ENCODE measurements at places on chromosomes 12 and 14. TPM values are rescaled to one million over a fixed set of nuclear protein-coding genes. Genes with fewer than 3 reads are reported as not detected.

SPRYD3 gene
- 23.1 TPM for total RNA-seq

POTEG gene
- not detected for total RNA-seq

DNA sequence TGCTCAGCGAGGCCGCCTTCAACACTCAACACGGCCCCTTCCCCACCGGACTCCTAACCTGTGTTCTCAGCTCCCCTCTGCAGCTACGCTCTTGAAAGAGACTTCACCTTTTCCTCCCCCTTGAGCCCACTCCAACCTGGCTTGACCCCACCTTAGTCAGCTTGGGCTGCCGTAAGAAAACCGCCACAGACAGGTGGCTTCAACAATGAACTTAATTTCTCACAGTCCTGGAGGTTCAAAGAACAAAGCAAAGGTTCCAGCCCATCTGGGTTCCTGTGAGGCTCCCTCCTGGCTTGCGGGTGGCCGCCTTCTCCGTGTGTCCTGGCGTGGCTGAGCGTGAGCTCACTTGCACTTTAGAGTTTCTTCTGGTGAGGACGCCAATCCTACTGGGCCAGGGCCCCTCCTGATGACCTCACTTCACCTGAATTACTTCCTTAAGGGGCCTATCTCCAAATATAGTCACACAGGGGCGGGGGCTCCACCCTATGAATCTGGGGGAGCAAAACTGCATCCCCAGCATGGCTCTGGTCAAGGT is 138.8 kb downstream of the CALM1 start:
- DNase-seq, result no peak

MYF6 gene
- not detected for total RNA-seq

GRCh38 chr12:93390549-93391297 is 13.0 kb downstream of the NUDT4 start:
- DNase-seq, result no peak

- no peak for DNase-seq
Measured at GRCh38 chr12:115343601-115344000, 659.6 kb upstream of the TBX3 start.

ACRBP gene
- 90.0 TPM for total RNA-seq

- DNase-seq, result no peak
Measured at GRCh38 chr12:91327889-91328288, 145.3 kb upstream of the DCN start.

DNA sequence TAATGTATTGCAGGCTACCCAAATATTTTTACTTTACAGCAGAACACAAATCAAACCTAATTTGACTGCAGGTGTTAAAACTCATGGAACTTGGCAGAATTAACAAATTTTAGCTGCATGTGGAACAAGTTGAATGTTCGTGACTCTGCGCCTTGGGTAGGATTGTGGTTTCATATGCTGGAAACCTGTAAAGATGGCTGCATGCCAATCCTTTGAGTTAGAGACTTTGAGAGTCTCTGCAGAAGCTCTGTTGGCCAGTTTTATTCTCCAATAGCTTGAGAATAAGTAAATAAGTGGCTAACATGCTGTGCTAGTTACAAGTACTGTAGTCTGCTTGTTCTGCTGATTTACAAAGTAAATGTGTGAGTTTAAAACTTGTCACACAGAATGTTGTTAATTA is 77.8 kb downstream of the PDE6H start:
- DNase-seq, result no peak

DNA sequence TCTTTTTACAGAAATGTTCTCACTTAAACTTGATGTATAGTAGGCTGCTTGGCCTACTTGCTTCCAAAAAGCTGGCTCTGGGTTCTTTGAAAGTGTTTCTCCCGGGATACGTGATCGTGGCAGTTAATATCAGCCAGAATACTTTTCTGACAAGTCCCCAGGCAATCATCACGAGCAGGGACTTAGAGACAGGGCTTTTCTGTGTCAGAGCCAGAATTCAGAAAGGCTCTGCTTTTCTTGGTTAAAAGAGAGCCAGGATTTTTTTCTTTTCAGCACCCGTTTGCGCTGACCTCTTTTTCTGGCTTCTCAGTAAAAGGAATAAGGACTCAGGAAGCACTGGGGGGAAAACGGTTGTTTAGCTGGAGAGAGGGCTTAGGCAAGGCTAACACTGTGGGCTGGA is 57.8 kb upstream of the ARHGAP5 start:
- no peak for DNase-seq

DNA sequence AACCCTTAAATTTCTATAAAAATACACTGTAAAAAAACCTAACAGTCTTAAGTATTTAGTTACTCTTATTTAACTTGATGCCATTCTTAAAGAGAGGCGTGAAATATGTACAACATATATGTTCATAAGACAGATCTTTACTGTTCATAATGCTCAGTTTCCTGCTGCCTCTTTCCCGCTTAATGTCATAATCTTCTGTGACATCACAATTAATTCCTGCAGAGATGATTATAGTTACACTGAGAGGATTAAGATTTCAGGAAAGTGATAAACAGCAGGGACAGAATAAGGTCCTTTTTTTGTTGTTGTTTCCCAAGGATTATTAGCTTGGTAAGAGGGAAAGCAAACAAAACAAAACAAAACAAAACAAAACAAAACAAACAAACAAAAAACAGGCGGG is 801.4 kb downstream of the FLRT2 start:
- no peak for DNase-seq

GRCh38 chr12:131893605-131894312 is 663 bp upstream of the ULK1 start:
- no peak for DNase-seq

DNA sequence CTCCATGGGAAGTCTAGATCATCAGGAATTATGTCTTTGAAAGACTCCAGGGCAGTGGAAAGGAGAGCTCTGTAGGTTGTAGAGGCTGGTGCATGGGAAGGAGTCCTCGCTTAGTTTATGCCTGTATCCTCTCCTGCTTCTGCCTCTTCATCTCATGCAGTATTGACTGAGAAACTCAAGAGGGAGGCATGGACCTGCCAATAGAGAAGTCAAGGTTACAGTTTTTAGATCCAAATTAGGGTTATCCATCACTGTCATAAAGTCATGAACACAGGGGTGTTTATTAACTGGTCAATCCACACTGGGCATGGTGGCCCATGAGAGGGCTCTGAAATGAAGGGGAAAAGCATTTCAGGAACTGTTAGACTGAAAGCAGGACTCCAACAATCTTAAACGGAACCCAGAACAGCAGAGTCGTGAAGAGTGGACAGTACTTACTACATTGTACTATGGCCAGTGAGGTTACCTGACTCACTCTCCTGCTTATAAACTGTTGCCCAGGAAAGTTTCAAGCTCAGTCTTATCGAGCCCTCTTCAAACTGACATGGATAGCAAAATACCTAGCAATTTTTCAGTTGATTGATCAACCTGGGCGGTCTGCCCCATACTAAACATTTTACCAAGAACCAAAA is 30.1 kb upstream of the DHRS7 start:
- no peak for DNase-seq

GRCh38 chr14:85125291-85125670 is 404.7 kb upstream of the FLRT2 start:
- no peak for DNase-seq

SERPINA4 gene
- not detected for total RNA-seq

- DNase-seq, result no peak
Measured at GRCh38 chr12:96513681-96514080, 24.3 kb downstream of the CFAP54 start.

GRCh38 chr12:63103494-63104131 is 47.4 kb downstream of the AVPR1A start:
- no peak for DNase-seq

- DNase-seq, result no peak
Measured at GRCh38 chr12:54222609-54223008, 33.8 kb upstream of the SMUG1 start.

GRCh38 chr12:27682534-27682933 is 13.7 kb upstream of the REP15 start:
- DNase-seq, result no peak

RND1 gene
- total RNA-seq, result 6.0 TPM

GRCh38 chr14:38278035-38278434 is 22.1 kb upstream of the CLEC14A start:
- DNase-seq, result no peak

GON7 gene
- total RNA-seq, result 6.7 TPM

Data from T-helper 17 cell (primary cell).